ENCODE measurements at places on chromosomes 2 and 18. TPM values are rescaled to one million over a fixed set of nuclear protein-coding genes. Genes with fewer than 3 reads are reported as not detected.
A peak's percentile ranks its signal among the peaks of the same experiment; 100 is the strongest.

SERPINB12 gene
- total RNA-seq, result not detected

GRCh38 chr18:77140439-77141109, 8.0 kb upstream of the MBP start:
- peak; percentile 64 for DNase-seq

- DNase-seq, result peak; percentile 37
Observed at GRCh38 chr2:14635391-14635871, 2.9 kb downstream of the LRATD1 start.

DNA sequence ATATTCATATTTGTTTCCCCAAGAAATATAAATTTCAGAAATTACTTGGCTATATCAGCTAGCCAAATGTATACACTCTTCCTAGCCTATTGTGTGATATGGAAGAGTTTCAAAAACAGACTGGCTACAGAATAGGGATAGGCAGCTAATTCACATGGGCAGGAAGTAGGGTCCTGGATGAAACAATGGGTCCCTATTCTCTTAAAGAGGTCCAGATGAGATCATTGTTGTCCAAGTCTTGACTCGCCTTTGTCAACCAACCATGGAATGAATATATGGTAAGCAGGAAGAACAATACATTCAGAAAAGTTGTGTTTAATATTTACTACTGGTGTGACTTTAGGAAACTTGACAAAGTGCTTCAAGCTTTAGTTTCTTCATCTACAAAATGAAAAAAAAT, 319.9 kb downstream of the NBAS start:
- DNase-seq, result peak; percentile 12

GREB1 gene
- total RNA-seq, result 0.38 TPM

GRCh38 chr2:102925003-102925402, 163.2 kb downstream of the TMEM182 start:
- DNase-seq, result no peak

COL4A3 gene
- total RNA-seq, result not detected

UCN gene
- 0.13 TPM for total RNA-seq

Data from dermis microvascular lymphatic vessel endothelial cell (primary cell).